ENCODE measurements at places on chromosomes 7 and 10.

GRCh38 chr7:50739744-50740435, 42.8 kb downstream of the GRB10 start:
- no peak for DNase-seq

- DNase-seq: no peak
These were observed 319.9 kb upstream of the AKR1E2 start for GRCh38 chr10:4506095-4506494.

DNA sequence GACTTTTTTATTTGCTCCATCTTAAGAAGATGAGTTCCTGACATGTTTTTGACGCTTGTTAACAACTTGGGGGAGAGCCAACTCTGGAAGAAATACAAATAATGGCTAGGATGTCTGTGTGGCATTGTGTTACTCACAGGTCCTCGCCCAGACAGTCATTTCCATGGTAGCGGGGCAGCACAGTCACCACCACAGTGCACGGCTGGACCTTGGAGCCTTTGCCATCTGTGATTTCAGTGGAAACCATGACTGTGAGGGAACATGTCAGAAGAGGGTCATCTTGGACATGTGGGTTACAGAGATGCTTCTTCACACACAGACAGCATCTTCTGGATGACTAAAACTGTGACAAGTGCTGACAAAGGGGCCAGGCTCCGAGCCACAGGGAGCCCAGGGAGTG, 74.5 kb downstream of the PKD1L1 start:
- peak; percentile 21 for DNase-seq

- DNase-seq: no peak
These were observed 1.0 kb upstream of the CHST15 start for GRCh38 chr10:124094419-124094785.

DNA sequence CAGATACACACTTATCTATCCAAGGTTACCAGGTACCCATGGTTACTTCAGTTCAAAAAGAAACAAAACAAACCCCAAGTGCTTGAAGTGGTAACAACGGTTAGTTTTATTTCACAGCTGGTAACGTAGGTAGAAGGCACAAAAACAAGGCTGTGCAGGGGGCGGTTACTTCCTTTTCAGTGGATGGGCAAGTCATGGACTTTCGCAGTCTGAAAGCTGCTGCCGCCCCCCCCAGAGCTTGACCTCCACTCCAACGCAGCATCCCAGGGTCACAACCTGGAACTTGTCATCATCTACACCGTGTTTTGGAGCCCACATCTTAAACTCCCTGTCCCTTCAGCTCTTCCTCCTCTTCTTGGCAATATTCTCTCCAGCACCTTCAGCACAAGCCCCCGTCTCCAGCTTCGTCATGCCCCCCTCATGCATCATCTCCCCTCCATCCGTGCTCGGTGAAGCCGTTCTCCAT, 181.2 kb upstream of the ITGB1 start:
- no peak for DNase-seq

GRCh38 chr7:96084881-96085553, 236.9 kb downstream of the SLC25A13 start:
- DNase-seq: peak; percentile 85
